HFFc6 (cell line): ENCODE measurements at places on chromosomes 2 and 18.

- no peaks in the 10 kb centered on the region; the same call in 1 of the 2 replicates for H3K36me3 ChIP-seq
- no peak for DNase-seq
- no peak overlapping the region for H3K27ac ChIP-seq
Observed at GRCh38 chr18:52682260-52682659, 342.3 kb downstream of the DCC start.

GRCh38 chr2:216492597-216493333, 5.9 kb upstream of the RPL37A start:
- peak overlapping the region; percentile 89 for H3K27ac ChIP-seq
- H3K4me1 ChIP-seq: peaks cover 76% of the 10 kb centered on the region
- no peaks in the 10 kb centered on the region for H3K27me3 ChIP-seq
- peak overlapping the region; percentile 67 for H3K4me3 ChIP-seq
- no peaks in the 10 kb centered on the region for H3K36me3 ChIP-seq

DNA sequence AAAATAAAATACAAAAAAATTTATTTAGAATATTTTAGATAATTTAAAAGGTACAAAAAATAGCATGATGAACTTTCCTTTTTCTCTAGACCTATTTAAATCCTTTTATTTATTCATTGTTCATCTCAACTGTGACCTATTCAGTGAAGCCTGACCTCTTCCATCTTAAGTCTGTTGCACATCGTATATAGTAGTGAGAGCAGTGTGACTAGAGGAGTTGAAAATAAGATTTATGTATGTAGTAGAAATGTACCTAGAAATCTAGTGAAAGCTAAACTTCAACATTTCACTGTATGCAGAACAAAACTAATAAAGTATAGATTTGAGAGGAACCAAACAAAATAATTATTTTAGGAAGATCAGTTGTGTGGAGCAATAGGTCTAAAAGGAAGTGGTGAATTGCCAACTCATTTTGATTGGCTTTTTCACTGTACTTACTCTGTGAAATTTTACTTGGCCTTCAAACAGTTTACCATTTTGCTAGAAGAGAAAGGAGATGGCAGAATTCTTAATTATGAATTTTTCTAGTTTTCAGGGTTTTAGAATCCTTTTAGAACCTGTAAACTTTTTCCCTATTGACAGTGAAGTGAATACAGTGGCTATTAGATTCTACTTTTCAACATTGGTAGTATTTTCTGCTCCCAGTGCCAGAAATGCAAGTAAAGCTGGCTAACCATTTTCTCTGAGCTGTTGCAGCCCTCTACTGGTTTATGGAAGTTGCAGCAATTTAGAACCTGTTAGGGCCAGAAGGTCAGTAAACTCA, 11.0 kb downstream of the ANKRD12 start:
- H3K4me3 ChIP-seq: peak overlapping the region; percentile 42; the same call in 1 of the 2 replicates
- H3K27ac ChIP-seq: peak overlapping the region; percentile 56
- H3K36me3 ChIP-seq: no peaks in the 10 kb centered on the region
- no peaks in the 10 kb centered on the region for H3K27me3 ChIP-seq
- peak; percentile 73 for DNase-seq

DNA sequence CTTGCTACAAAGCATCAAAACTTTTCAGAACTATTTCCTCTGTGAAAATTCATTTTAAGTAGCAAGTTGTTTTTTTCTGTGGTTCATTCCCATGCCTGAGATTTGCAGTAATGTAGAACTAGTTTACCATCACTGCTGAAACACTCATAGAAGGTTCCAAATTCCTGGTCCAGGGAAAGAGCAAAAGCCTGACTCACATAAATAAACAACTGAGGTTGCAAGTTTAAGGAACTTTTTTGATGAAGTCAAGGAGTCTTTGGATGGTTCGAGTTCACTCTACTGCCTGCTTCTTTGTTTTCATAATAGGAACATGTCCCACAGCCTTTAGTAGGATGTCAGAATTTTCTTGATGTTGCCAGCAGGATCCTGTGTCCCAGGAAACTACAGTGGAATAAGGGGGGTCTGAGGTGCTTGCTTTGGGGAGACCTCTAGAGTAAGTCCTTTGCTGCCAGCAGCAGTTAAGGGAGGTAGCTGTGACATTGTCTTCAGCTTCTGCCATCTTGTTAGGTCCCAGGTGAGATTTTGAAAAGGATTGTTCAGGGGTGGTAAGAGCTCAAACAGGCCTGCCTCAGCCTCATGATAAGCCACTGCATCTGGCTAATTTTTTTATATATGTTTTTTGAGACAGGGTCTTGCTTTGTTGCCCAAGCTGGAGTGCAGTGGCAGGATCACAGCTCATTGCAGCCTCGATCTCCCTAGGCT, 43.9 kb downstream of the ACSL3 start:
- peak overlapping the region; percentile 72 for H3K4me3 ChIP-seq
- H3K27me3 ChIP-seq: no peaks in the 10 kb centered on the region
- DNase-seq: peak; percentile 88
- peaks cover 27% of the 10 kb centered on the region for H3K36me3 ChIP-seq
- peaks cover 88% of the 10 kb centered on the region for H3K4me1 ChIP-seq
- H3K27ac ChIP-seq: peak overlapping the region; percentile 91

GRCh38 chr18:75071866-75072671, 136.9 kb downstream of the PTGR3 start:
- H3K4me3 ChIP-seq: no peak overlapping the region
- peaks cover 22% of the 10 kb centered on the region for H3K4me1 ChIP-seq
- no peaks in the 10 kb centered on the region; the same call in none of the 2 replicates for H3K27me3 ChIP-seq
- H3K36me3 ChIP-seq: peaks cover under 1% of the 10 kb centered on the region; the same call in 1 of the 2 replicates
